NCI-H2029 treated with DMSO at 0.1 percent for 48 hours (cell line): ENCODE measurements at places on chromosomes 2 and 18.

DNA sequence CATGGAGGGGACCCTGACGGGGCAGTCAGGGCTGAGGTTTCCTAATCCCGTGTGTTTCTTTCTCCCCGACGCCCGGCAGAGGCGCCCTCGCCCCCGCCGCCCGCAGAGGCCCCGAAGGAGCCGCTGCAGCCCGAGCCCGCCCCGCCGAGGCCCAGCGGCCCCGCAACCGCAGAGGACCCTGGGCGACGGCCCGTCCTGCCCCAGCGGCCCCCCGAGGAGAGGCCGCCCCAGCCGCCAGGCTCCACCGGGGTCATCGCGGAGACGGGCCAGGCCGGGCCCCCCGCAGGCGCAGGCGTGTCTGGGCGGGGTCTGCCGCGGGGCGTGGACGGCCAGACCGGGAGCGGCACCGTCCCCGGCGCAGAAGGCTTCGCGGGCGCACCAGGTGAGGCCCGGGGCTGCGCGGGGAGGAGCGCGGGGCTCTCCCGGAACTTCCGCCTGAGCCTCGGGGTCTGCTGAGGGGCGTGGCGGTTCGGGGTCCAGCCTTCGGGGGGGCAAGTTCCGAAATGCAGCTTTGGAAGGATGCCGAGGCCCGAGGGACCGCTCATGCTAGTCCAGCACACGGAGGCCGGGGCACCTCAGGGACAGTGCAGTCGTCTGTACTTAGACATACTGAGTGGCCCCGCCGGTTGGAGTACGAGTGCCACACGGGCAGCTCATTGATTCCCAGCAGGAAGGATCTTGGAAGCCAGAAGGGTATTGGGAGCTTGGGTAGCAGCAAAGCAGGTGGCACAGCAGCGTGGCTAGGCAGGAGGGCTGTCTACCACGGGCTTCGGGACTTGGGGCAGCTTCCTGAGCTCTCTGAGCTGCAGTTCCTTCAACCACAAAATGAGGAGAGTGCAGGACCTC lies 60.1 kb downstream of the EMILIN2 start:
- no peak for DNase-seq

DNA sequence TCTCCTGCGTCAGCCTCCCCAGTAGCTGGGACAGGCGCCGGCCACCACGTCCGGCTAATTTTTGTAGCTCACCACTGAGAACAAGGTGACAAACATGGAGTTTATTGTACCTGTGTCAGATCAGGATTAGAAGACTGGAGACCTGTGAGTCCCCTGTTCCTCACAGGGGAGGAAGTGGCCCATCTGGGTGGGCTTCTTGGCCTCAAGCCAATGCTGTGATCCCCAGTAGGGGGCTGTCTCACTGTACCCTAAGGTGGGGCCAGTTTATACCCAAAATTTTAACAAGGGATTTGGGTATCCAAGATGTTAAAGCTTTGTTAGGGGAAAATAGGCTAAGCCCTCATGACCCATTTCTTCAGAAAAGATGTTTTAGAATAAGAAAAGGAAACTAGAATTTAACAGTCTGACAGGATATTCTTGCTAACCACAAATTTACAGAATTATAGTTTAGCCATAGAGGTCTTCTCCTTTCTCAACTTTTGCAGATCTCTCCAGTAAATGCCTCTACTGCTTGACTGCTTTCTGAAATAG lies 16.3 kb downstream of the PCBP1 start:
- DNase-seq = no peak

GRCh38 chr2:200438846-200439245 lies 71.0 kb downstream of the KCTD18 start:
- DNase-seq = no peak

DNA sequence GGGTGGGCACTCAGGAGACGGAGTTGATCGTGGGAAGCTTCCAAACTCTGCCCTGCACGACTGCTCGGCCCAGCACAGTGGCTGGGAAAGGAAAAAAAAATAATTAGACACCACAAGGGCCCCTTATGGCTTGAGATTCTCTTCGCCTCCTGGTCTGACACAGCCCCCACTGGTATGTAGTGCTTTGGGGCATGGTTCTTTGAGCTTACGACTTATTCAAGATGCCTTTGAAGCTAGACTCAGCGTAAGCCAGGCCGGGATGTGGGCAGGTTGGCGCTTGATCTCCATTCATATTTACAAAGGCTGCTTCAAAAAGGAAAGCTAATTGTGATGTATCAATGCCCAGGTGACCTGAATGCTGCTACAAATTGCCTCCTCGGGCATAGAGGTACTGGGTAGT lies 50.5 kb downstream of the CXCR4 start:
- DNase-seq = no peak

GRCh38 chr2:9488583-9489547 lies 14.5 kb downstream of the IAH1 start:
- no peak for DNase-seq

DNA sequence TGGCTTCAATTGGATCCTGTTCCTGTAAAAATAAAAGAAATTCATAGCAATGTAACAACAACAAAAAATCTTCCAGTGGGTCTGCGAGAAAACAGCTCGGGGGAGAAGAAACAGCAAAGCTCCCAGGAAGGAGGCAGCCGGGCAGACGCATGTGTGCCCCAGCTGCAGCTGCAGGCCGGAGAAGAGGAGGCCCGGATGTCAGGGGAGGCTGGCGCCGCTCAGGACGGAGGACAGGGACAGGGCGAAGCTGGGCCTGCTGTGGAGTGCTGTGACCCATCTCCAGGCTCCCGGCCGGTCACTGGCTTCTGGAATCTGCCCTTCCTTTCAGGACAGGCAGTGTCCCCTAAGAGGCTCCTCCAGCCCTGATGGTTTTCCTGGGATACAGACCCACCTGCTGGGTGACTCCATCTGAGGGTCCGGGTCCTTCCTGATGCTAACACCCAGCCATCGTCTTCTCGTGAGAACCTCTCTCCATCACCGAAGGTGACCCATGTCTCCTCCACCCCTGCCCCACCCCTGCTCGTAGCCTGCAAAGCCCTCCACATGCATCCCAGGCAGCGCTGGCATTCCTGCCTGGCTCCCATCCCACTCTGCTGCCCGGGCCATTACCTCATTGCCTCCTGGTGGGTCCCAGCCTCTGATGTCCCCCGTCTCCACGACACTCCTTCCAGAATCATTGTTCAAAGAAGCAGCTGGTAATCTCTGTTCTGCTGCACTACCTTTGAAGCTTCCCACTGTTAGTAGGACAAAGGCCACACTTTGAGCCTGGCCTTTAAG lies 145.4 kb upstream of the TWIST2 start:
- DNase-seq = no peak

DNA sequence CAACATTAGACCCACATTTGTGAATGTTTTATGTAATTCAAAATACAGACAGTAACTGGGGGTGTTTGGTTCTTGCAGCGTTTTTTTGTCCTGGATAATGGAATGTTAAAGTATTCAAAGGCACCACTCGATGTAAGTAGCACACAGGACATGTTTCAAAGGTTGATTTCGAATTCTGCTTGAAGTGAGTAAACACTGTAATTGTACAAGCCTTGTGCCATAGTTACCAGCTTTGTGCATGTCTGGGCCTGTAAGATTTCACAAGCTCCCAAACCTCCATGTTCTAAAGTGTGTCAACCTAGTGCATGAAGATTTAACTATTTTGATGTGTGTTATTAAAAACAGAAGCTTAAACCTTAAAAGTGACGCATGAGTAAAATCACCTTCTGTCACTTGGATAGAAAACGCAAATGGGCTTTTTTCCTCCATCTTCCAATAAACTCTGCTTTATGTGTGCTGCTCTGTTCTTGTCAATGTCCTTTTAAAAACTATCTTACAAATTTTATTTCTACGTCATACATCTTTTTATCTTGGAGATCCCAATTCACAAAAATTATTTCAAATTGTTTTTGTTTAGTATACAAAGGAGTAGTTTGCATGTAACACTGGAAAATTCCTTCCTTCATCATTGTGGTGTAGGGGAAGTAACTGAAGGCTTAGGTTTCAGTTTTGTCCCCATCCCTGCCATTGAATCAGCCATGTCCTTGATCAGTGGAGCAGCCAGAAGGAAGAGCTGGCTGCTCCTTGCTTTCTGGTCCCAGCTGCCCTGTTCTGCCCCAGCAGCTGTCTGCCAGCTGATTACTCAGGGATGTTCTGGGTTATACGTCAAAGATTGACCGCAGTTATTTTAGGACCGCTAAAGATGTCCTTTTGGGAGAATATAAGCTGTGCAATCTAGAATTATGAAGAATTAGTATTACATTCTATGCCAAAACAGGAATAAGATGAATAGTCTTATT lies 119.2 kb downstream of the PRKRA start:
- no peak for DNase-seq

GRCh38 chr2:241009191-241009590 lies 10.8 kb downstream of the SNED1 start:
- no peak for DNase-seq

DNA sequence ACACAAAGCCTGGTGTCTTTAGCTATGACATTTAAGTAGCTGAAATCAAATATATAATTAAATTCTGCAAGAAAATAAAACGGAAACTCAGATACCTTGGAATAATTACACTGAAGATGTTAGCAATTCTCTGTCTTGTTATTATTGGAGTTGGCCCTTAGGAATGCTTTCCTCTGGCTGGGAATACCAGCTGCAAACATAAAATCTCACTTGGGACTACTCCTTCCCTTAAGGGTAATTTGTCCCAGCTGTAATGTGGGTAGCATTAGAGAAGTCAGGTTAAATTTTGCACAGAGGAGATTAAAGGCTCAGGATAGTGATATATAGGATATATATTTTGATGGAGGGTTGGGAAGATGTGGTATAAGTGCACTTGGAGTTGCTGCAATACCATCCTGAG lies 37.3 kb upstream of the GRP start:
- no peak for DNase-seq

- no peak for DNase-seq
Measured at GRCh38 chr2:103605071-103605780, 843.4 kb downstream of the TMEM182 start.

DNA sequence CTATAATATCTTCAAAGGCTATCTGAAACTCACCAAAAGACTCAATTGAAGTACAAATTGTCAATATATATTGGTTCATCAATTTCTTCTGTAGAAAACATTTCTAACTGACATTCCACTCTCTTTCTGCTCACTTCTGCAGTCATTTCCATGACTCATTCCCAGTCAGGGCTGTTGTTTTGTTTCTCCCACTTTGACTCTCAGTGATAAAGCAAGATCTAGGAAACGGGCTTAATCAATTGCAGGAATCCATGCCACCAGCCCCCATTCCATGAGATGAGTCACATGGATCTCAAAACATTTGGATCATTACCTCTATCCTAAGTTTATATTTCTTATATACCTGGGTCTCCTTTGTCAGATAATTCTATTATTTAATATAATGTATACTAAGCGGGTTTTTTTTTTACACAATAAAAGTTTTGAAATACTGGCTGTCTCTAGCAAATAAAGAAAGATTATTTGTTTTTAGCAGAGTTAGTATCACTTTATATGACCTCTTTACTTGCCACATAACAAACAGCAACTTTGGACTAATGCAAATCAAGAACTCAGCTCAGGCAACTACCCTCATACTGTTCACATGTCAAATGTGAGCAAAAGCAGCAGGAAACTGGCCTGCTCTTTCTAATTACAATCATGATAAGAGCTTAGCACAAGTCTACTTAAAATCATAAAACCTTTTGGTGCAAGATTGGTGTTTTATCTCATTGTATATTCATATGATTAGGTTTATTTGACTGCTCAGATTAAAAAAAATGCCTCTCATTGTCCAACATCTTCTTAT lies 251.1 kb upstream of the PIK3C3 start:
- no peak for DNase-seq
